ENCODE measurements at places on chromosomes 2 and 18. TPM values are rescaled to one million over a fixed set of nuclear protein-coding genes. Genes with fewer than 3 reads are reported as not detected.

The PTPN18 gene
- 31.0 TPM for total RNA-seq

The SUPT7L gene
- total RNA-seq: 36.4 TPM

The HAAO gene
- 11.8 TPM for total RNA-seq

The G6PC2 gene
- total RNA-seq: not detected

The ADRA2B gene
- total RNA-seq: 0.22 TPM

The UGT1A4 gene
- total RNA-seq: 0.39 TPM
